ENCODE measurements at places on chromosomes 13 and 19. TPM values are rescaled to one million over a fixed set of nuclear protein-coding genes. Genes with fewer than 3 reads are reported as not detected.

Gene ZNF382
- total RNA-seq, result 12.9 TPM

Gene ZNF331
- 13.7 TPM for total RNA-seq

Gene TYROBP
- total RNA-seq, result not detected

Gene KLK5
- not detected for total RNA-seq
